Urothelium cell line (cell line): ENCODE measurements at places on chromosomes 2 and 18.
A peak's percentile ranks its signal among the peaks of the same experiment; 100 is the strongest.

GRCh38 chr2:231397011-231397927, 1.8 kb downstream of the B3GNT7 start:
- no peak for DNase-seq

DNA sequence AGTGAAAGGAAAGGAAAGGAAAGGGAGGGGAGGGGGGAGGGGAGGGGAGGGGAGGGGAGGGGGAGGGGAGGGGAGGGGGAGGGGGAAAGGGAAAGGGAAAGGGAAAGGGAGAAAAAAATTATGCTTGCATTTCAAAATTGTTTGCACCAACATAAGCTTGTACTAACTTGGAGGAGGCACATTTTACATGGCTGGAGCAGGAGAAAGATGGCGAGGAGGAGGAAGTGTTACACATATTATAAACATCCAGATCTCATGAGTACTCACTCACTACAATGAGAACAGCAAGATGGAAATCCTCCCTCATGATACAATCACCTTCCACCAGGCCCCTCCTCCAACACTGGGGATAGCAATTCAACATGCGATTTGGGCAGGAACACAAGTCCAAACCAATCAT, 660.2 kb upstream of the CDH2 start:
- no peak for DNase-seq

DNA sequence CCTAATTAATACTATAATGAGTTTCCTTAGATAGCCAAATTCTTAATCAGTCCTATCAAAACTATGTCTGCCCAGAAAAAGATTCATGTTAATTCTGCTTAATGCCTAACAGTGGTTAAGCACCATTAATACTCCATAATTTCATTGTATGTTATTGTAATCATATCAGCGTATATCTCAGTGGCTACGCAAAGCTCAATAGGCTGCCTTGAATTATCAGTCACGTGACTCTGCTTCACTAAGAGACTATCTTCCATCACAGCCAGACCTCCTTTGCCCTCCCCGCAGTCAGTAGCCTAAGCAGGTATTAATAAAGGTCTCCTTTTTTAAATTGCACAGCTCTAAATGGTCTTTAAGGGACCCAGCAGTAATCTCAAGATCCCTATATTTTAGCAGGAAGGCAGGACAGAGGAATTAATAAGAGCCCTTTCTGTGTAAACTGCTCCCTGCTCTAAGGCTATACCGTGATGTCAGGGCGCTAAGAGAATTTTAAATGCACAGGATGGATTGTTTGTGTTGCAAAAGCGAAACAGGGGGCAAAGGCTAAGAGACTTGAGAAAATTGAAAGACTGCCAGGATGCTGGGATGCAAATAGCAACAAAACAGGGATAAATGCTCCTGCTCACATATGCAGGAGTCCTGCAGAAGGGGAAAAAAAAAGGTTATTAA, 215.6 kb upstream of the POU3F3 start:
- DNase-seq, result no peak

- DNase-seq, result no peak
Observed at GRCh38 chr2:9660154-9660553, 29.4 kb upstream of the YWHAQ start.

- no peak for DNase-seq
Observed at GRCh38 chr2:232335859-232336215, 42.7 kb upstream of the ALPP start.

DNA sequence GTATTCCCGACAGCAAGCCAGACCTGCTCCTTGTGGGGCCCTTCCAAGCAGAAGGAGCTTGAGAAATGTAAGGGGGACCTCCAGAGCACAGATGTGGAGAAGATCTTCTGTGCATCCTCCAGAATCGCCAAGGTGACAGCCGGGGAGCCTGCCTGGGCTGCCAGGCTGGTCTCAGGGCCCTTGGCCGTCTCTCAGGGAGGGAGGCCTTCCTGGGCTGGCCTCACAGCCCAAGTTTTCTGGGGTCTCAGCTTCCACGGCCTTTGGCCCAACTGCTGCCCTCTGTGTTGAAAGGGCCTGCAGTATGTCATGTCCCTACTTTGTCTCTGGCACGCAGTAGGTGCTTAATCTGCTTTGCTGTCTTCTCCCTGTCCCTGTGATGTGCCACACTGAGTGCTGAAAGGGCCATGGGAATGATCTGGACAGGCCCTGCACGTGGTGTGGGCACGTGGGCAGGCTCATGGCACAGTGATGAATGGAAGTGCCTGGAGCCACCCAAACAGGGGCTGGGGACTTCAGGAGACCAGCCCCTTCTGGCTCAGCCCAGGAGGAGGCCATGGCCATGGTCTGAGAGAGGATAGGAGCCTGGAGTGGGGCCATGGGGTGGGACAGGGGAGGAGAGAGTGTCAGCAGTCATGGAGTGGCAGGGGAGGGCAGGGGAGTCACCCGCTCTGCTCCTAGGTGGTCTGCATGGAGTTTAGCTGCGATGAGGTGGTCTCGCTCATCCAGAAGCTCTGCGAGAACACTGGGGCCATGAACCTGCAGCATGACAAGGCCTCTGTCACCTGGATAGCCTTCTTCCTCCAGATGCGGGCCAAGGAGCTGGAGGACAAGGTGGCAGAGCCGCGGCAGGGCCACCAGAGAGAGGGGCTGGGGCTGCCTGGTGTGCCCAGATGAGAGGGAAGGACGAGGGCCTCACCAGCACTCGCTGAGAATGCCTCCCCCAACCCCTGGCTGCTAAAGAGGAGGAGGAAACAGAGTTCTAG, 35.4 kb downstream of the HJURP start:
- no peak for DNase-seq

DNA sequence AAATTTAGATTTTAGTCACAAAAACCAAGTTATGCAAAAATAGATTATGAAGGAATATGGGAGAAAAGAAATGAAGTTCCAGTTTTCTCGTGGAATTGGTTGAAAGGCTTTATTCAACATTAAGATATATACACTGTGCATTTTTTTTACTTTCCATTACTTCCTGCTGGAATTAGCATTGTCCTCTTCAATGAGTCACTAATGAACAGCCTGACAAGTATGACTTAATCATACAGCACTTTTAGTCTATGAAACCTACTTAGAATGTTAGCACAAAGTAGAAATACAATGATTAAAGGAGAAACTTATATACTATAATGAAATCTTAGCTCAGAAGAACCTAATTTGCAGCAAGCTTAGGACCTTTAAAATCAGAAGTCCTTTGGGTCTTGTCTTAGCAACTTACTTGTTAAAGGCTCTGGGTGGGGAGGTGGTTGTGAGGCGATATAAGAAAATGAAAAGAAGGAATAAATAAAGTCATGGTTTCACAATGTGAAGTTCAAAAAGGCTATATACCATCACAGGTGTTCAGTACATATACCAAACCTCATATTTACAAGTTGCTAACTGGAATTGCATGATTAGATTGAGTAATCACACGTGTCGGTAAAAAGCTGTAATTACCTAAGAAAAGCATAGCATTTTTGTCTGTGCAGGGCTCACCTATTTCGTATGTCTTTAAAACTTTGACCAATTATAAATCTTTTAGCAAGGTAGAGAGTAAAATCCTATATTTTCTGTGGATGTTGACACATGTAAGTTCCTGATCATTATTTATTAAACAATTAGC, 236.8 kb downstream of the CAMKMT start:
- no peak for DNase-seq

DNA sequence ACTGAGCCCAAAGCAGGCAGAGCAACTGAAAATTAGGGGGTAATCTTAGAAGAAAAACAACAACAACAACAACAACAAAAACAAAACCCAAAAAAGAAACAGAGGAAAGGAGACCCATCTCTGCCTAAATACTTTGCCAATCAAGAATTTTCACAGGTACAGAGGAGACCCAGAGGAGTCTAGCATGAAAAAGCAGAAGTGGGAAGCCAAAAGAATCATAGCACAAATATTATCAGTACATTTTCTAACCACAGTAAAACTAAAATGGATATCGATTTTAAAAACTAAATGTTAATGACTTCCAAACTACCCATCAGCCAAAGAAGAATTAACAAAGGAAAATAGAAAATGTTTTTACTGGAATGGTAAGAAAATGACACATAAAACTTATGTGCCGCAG, 148.1 kb downstream of the BAZ2B start:
- no peak for DNase-seq

DNA sequence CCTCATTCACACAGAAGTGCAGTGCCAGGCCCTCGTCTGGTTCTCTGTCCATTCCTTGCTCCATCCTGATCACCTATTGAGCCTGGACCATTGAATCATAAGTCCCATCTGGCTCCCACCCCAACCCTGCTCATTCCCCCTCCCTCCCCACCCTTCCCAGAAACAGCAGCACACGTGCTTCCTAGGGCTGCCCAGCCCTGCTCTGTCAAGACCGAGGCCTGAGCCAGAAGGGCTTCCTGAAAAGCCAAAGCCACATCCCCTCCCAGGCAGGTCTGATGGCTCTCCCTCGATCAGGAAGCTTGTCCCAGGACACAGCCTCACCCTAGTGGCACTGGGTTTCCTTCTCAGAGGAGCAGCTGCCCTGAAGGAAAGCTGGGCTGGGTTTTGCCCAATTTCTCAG, 79.8 kb upstream of the FZD7 start:
- no peak for DNase-seq

- DNase-seq, result no peak
Observed at GRCh38 chr2:241121008-241121407, 18.9 kb upstream of the MTERF4 start.

DNA sequence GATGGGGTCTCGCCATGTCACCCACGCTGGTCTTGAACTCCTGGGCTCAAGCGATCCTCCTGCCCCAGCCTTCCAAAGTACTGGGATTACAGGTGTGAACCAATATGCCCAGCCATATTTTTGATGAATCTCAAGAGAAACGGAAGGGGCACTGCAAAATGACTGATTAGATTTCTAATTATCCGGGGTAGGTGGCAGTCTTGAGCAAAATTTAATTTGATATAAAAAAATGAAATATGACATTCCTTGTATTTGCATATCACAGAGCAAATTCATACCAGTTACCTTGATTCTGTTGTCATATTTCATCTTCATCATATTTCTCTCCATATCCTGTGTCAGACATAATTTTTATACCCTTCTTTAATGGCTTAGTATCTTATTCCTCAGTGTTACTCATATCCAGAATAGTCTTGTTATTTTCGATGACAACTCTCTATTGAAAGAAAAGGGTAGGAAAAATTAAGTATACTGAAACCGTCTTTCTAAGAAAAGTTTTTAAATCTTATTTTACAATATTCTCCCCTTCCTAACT, 30.0 kb upstream of the RTN4 start:
- no peak for DNase-seq

DNA sequence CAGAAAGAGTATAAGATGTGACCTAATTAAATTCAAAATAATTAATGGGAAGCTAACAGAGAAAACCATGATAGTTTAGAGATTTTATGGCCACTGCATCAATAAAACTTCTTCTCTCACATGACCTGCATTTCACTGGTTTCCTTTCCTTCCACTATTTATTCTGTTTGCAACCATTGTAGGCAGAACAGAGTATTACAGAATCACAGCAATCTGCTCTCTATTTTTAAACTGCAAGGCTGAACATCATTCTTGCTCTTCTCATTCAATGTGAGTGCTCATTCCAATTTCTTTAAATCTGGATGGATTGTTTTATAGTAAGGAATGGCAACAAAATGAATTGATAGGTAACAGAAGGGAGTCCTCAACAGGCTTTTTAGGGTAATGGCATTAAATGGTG, 715.5 kb upstream of the RAB6C start:
- no peak for DNase-seq

GRCh38 chr2:62740221-62740620, 34.7 kb downstream of the EHBP1 start:
- DNase-seq, result no peak

GRCh38 chr18:24267878-24268277, 129.0 kb downstream of the CABYR start:
- DNase-seq, result no peak

DNA sequence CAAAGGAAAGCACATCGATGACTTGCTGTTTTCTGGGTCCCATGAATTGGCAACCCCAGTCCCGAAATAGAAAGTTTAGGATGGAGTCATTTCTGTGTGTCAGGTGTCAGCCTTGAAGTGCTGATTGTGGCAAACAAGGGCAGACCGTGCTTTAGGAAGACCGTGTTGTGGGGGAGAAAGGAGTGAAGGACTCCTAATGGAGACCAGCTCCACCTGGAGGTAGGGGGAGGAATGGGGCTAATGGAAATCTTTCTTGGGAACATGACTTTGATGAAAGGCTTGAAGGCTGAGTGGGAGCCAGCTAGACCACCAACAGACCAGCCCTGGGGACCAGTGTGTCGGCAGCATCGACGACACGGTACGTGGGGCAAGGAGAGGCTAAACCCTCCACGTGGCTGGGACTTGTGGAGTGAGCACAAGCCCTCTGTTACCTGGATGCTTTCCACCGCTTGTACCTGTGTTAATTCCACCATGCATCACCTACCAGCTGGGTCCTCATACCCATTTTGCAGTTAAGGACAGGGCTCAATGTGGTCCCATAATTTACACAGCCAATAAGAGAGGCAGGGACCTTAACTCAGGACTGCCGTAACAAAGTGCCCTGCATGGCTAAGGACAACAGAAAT, 104.2 kb downstream of the SH3BP4 start:
- DNase-seq, result peak; percentile 46

DNA sequence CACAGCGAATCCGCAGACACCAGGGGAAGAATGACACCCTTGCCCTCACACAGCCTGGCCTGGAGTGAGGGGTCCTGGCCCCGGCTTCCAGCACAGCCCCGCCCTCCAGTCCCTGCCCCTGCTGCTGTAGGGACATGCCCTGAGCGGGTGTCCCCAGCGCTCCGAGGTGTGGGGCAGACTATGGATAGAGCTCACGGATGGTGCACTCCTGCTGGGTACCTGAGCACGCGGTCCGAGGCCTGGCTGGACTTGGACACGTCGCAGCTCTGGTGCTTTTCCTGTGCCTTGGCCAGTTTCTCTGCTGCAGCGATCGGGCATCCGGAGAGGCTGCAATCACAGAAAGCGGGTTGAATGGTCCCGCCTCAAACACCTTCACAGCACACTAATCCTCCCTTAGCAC, 165.7 kb upstream of the PXDN start:
- no peak for DNase-seq

DNA sequence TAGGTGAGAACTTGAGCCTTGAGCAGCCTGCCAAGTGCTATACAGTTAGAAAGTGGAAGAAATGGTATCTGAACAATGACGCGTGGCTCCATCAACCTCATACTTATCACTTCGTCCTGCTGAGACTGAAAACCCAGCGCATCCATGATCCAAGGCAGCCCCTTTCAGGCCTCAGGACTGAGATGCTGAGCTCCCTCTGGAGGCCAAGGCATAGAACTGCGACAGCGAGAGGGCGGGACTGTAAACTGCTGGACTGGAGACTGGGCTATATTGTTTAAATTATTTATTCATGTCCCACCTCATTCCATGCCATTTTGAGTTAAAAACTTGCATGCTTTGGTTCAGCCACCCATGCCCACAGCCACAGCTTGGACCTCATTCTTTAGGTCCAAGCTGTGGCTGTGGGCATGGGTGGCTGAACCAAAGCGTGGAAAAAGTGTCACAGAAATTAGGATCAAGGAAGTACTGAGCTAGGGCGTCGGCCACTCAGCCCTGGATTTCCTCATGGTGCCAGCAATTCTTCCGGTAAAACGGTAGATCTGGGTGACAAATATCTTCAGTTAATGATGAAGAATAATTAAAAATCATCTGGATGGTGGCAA, 195.5 kb downstream of the L3MBTL4 start:
- peak; percentile 80 for DNase-seq

DNA sequence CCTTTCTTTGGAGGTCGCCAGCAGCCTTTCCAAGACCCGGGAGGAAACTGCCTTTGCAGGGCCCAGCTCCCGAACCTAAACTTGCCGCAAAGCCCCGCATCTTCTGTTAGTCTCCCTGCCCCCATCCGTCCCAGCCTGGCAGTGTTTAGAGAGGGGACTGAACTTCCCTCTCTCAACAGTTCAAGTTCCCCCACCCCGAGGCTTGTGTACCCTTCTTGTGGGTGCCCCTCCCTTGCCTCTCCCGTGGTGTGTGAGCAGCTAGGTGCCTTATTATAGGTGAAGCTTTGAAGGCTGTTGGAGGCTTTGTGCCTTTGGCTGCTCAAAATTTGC, 1.4 kb downstream of the LBH start:
- no peak for DNase-seq
